ENCODE measurements at places on chromosomes 7 and 10.

DNA sequence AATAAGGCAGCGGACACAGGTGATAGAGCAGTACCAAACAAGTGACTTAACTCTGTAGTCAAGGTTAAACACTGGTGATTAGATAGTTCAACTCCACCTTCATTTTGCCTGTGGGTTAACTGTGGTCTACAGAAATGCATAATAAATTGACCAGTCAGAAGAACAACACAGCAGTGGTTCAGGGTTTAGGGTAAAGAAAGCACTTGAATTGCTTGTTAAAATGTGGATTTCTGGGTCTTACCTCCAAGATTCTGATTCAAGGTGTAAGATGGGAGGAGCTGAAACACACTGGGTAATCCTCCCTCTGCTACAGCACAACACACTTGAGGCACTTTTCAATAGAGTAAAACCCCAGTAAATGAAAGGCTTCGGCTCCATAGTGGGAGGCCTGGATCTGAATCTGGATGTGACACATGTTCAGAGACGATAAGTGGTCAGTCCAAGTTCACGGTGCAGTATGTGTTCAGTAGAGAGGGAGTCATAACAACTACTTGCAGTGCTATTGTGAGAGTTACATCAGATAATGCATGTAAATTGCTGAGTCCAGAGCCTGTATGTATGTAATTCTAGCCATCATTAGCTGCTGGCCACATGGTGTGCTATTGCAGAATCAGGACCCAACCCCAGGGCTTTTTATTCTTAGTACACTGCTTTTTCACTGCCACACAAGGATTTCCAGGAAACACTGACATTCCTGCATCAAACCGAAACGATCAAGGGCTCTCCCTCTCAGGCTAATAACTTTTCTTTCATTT lies 141.7 kb downstream of the SORCS1 start:
- DNase-seq: no peak

GRCh38 chr10:44780426-44780825 lies 130.7 kb upstream of the TMEM72 start:
- DNase-seq: no peak

GRCh38 chr10:69994262-69994661 lies 58.4 kb upstream of the MACROH2A2 start:
- DNase-seq: no peak

DNA sequence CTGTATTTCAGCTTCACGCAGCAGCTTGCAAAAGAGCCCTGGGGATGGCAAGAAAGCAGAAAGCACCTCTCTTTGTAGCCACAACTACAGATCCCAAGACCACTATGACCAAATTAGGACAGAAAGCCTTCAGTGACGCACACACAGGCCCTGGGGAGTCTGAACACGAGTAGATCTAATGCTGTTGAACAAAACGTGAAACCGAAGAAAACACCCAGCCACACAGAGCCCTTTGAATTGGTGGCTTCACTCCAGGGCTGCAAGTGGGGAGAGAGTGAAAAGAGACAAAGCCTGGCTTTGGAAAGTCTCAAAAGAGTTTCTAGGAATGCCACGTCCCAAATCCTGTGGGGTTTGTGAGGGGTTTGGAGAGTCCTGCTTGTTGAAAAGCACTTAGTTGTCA lies 28.4 kb downstream of the PLXNA4 start:
- no peak for DNase-seq

DNA sequence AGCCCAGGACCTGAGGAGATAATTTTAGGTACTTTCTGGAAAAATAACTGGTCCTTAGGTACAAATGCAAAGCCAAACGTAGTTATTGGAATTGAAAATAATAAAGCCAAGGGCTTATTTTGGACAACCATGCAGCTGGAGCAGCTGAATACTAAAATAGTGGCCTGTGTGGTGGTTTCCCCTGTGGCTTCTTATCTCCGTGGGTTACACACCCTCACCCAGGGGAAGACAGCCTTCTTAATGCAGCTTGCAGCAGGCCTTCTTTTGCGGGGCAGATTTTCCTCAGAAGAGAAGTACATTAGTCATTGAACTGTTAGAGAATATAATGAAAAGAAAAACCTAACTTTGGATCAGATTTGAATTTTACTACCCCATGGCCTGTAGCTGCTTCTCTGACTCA lies 133.5 kb downstream of the ST7 start:
- DNase-seq: no peak

DNA sequence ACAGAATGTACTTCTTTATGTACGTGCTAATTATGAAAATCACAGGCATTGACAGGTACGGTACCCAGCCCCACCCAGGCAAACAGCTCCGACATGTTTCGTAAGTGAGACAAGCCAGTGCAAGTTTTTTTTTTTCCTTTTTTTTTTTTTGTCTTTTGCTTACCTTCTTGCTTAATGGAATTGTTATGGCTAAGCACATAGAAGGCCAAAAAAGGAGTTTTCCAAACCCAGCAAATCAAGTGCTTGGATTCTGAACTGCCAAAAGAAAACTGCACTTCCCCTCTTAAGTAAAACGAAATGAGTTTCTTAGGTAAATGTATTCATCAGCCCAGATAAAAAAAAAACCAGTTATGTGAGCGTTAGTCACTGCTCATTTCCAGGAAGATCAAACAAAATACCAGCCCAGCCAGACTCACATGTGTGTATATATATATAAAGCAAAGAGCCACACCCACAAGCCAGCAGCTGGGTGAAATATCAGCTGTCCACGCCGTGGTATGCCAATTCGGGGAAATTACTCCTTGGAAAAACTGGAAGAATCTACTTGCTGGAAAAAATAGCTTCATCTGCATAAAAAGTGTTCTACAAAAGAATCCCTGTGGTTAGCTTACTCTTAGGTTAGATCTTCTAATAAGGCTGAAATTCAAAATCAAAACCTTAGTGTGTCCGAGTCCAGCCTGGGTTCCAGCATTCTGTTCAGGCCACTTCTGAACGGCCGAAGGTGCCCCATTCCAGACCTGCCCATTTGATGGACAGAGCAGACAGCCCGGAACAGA lies 8.0 kb downstream of the KLF6 start:
- DNase-seq: peak; percentile 85
